NCI-H1436 (cell line): ENCODE measurements at places on chromosomes 1 and 21.

DNA sequence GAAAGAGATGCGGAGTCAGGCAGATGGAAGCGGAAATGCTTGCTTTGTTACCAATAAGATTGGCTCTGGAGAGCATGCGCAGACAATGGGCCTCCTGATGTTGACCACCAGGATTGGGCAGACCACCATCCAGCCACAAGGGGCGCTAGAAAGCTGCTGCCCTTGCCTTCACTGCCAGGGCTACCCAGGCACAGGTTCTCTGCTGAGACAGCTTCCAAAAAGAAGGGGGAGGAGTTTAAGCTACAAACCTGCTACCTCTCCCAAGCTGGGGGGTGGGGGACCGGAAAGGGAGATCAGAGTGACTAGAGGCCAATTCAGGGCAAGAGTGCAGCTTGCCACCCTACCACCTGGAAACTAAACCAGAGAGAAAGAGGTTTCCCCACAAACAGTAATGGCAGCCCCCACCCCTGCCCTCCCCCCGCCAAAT is 369.7 kb downstream of the RRAGC start:
- DNase-seq = peak; percentile 5

GRCh38 chr1:37616330-37616729 is 18.4 kb downstream of the RSPO1 start:
- no peak for DNase-seq

DNA sequence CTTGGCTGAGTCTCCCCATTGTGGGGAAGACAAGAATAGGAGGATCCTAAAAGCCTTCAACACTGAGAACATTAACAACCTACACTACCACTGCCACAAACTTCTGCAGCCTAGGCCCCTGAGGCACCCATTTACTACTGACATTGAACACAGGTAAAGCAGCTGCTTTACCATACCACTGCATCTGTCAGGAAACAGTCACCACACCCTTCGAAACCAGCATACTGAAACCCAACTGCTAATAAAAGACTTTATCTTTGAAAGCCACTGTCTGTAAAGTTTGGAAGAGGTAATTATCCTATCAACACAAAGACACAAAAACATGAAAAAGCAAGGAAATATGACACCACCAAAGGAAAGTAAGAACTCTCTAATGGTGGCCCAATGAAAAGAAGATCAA is 7.4 kb downstream of the IFNAR1 start:
- DNase-seq = no peak

DNA sequence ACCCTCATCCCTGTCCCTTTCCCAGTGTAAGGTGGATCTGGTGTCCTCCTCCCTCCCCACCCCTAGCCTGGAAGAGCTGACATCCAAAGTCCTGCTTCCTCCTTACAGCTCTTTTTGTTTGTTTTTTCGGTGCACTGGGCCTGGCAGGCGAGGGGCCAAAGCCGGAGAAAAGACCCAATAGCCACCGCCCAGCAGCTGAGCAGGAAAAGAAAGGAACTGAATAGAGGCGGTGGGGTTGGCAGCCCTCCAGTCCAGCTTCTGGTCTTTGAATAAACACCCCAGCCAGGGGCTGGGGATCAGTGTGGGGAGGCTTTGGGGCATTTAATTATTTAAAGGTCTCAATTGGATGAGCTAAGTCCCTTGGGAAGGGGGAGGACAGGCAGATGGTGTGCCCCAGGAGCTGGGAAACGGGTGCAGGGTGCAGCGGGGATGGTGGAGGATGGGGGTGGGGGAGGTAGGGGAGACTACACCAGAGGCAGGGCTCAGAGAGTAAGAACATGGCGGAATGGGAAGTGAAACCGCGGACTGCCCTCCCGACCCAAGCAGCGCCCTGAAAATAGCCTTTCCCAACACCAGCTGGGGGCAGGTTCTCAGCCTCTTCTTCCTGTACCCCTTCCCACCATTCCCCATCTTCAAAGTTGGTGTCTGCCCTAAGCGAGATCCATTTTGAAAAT is 20.2 kb downstream of the BTG2 start:
- peak; percentile 81 for DNase-seq

DNA sequence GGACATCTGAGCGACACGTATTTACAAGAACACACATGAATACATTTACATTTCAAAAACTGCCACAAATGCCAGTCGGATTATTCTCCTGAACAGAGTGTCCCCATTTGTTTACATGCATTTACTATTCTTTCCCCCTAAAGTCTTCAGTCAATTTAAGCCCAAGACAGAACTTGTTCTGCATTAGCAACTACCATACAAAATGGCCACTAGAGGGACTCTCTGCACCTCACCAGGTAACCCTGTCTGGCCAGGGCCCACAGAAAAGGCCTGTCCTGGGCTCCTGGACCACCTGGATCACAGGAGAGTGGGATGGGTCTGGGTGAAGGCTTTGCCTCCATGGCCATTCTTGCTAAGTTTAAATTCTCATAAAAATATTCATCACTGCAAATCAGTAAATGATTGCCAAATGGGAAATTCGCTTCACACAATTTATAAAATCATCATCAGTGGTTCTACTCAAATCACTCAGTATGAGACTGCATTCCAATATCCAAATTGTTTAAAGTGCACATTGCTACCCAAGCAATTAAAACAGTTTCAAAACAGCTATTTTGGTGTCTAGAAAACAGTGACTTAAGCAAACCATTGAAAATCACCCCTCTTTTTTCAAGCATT is 12.5 kb upstream of the GUCA2A start:
- peak; percentile 34 for DNase-seq

GRCh38 chr1:185825556-185825955 is 91.4 kb downstream of the HMCN1 start:
- no peak for DNase-seq

- peak; percentile 53 for DNase-seq
Observed at GRCh38 chr1:7646981-7647901, 123.9 kb upstream of the VAMP3 start.
